ENCODE measurements at places on chromosomes 4 and X.

DNA sequence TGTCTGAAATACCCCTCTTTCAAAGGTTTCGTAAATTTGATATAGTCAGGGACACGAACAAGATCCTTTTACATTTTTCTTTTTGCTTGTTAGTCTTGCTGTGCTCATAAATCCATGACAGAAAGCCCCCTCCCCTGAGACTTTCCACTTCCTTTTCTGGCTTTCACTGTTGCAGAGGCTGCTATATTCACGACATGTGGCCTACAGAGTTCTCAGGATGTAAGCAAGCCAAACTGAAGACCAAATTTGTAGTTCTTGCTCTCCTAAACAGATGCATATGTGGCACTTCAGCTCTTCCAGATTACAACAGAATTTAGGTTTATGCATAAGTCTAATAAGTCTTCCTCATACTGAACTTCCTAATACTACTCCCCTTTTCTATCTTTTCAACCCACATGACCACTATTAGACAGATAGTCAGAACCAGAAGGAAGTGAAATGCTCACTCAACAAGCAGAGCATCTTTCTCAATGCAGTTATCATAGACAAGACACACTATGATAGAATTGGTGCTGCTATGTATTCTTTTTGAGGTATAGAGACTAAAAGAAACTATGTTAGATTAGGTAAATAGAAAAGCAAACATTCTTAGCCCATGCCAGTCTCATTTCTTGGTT, 15.0 kb downstream of the BTK start:
- DNase-seq = no peak

GRCh38 chr4:169573889-169574288, 38.5 kb downstream of the NEK1 start:
- DNase-seq = no peak

GRCh38 chr4:133997436-133997835, 204.2 kb downstream of the PABPC4L start:
- DNase-seq = no peak

- DNase-seq = no peak
Measured at GRCh38 chrX:48833542-48834138, 1.8 kb downstream of the PCSK1N start.

GRCh38 chrX:74419864-74420195, 1.5 kb upstream of the SLC16A2 start:
- DNase-seq = no peak

DNA sequence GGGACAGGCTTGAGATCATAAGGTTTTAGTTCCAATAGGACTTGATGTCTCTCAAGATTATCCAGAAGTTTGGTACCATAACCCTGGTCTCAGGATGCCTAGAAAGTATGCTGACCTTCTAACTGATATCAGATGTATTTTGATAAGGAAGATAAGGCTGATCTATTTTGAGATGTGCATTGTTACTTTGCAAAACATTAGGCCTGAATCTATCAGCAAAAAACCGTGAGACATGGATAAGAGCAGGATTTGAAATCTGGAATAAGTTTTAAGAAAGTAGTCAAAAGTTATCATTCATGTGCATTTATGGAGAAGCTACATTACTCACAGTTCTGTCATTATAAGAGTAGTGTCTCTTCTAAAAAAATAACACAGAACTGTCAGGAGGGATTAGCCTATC, 467.1 kb upstream of the HS3ST1 start:
- DNase-seq = no peak

DNA sequence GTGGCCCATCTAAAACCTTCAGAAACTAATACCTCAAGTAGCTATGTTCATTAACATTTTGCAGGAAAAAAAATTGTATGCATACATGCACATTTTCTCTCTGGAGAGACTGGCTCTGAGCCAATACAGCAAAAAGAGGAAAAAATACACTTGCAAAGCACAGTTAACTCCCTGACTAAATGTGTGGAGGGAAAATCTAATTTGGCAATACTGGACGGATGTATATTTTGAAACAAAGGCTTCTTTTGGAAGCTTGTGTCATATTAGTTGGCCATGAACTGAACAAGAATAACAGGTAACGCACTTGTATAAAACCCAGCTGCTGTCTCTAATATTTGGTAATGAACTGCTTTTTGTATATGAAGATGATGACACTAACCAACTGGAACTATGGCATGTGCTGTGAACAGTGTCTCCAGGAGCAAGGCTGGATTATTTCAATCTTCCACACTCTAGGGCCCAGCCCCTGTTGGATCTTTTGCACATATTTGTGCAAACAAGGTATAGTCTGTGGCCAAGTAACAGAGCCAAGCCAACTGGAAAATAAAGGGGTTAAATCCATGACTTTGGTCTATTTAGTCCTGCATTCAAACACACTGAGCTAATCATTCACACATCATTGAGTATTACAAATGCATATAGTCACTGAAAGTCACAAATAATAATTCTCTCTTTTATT, 67.9 kb upstream of the NRK start:
- no peak for DNase-seq

- DNase-seq = no peak
Measured at GRCh38 chr4:114653675-114654074, 55.1 kb downstream of the UGT8 start.

DNA sequence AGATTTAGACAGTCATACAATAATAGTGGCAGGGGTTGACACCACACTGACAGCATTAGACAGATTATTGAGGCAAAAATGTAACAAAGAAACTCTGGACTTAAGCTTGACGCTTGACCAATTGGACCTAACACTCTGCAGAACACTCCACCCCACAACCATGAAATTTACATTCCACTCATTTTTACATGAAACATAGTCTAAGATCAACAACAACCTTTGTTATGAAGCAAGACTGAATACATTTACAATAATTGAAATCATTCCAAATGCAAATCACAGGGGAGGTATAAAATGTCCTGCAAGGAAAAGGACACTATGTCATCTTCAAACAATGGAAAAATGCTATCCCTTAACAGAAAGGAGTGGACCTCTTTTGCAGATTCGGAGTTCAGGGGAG, 4.9 kb upstream of the UGT2B10 start:
- no peak for DNase-seq

GRCh38 chr4:75916091-75916661, 13.9 kb upstream of the PPEF2 start:
- peak; percentile 40 for DNase-seq

DNA sequence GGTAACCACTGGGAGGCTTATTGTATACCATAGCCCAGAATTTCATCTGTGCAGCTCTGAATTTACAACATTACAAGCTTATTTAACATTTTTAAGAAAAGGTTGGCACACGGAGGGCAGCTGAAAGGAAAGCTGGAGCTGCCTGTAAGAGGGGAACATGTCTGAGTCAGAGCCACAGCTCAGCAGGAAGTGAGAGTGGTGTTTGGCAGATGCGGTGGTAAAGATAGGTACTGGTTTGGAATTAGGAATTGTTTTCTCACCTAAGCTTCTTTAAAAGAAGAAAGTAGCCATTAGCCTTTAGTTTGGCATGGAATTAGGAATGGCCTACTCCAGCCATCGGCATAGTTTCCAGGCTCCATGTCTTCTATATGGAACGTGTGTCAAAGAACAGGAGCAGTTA, 172.5 kb upstream of the ANXA3 start:
- no peak for DNase-seq

- no peak for DNase-seq
Measured at GRCh38 chrX:122187069-122187713, 996.9 kb upstream of the GRIA3 start.

DNA sequence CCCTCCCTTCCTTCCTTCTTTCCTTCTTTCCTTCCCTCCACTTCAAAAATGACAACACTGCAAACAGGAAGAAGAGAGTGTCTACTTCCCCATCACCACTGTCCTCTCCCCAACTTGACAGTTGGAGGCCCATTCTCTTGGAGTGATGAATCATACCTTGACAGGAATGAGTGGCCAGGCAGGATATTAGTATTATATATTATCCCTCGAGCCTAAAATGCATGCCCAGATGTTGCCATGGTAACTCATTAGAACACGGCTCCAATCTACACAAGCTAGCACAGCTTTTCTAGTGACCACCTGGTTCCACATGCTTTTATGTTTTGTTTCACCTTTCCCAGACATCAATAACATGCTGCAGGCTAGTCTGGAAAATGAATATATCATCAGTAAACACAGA, 71.3 kb upstream of the LHFPL1 start:
- DNase-seq = no peak

DNA sequence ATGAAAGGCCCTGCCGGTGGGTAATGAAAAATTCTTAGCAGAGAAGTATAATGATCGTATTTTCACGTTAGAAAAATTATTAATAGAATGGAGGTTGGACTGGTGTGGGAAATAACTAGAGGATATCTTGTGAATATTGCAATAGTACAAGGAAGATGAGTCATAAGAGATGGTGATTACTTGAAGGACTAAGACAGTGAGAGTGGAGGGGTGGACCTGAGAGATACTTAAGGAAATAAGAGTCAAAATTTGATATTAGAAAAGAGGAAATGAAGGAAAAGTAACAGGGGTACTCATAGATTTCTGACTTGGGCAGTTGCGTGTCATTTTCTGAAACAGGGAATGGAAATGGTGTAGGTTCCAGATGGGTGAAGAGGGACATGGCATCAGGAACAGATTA, 1.7 kb upstream of the USP53 start:
- no peak for DNase-seq

- no peak for DNase-seq
Measured at GRCh38 chr4:52051615-52052474, 741 bp downstream of the SPATA18 start.

DNA sequence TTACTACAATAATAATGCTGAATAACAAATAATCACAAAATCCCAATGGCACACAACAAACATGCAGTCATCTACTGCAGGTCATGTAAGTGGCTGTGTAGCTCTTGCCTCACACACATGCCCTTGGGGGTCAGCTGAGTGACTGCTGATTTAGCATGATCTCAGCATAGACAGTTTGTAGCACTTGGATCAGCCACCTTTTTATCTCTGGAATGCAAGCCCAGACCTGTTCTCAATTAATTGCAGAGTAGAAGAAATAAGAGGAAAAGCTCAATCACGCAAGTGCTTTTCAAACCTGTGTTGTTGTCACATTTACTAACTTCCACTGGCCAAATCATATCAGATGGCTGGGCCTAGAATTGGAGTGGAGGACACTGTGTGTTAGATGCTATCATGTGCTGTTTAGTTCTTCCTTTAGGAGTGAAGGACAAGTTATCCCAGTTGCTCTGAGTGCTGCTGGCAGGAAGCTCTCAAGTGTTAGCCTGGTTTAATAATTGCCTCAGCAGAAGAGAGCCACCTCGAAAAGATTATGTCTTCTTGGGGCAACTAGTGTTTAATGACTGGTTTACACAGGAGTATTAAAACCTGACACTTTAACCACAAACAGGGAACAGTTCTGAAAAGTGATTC, 128.3 kb upstream of the EPHA5 start:
- DNase-seq = no peak

DNA sequence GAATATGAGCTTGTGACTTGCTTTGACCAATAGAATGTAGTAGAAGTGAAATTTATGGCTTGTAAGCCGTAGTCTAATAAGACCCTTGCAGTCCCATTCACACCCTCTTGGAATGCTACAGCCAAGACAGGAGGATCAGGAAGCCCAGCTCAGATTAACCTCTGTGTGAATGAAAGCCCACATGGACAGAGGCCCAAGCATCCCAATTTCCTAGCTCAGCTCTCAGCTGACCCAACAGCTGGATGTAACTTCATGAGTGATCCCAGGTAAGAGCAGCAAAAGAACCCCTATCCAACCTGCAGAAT, 12.8 kb upstream of the PPM1K start:
- DNase-seq = no peak

GRCh38 chr4:180060159-180060889, 2182.9 kb upstream of the TENM3 start:
- no peak for DNase-seq

DNA sequence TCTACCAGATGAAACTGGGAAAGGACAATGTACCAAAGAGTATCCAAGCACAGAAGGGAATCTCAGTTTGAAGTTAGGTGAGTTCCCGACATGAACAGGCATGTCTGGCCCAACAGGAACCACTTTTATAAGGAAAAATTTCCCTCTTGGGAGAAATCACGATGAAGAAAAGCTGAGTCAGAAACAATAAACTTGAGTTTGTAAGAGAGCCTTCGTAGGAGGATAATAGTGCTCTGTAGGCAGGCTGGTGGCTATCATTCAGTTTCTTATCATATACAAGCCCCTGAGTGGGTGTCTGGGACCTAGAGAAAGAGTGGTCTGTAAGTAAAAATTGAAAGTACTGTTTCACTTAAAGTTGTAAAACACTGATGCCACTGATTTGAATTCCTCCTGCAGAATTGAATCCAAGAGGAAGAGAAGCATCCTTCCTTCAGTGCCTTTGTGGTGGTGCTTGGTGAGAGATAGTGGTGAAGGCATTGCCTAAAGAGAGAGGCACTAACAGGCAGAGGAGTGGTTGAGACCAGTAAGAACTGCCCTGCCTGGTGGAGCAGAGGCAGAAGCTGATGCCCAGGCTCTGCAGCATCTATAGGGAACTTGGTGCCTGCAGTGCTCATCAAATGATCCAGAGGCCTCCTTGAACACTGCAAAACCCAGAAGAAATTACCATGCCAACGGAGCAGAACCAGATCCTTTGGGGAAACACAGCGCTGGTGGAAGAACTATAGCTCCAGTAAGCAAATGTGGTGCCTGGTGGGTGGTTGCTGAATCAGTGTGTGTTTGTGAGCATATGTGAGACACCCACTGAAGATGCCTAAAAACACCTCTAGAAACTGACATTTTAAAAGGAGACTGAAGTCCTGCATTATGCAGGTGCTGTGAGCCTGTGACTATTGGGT, 31.7 kb upstream of the METAP1 start:
- no peak for DNase-seq

- no peak for DNase-seq
Measured at GRCh38 chr4:165927366-165927765, 54.3 kb downstream of the TLL1 start.

GRCh38 chr4:109052821-109053220, 249.6 kb downstream of the COL25A1 start:
- no peak for DNase-seq

- no peak for DNase-seq
Measured at GRCh38 chr4:186669735-186670134, 53.9 kb downstream of the FAT1 start.

GRCh38 chr4:17013382-17014006, 115.0 kb upstream of the LDB2 start:
- no peak for DNase-seq
